ENCODE measurements at places on chromosomes 3 and 15. TPM values are rescaled to one million over a fixed set of nuclear protein-coding genes. Genes with fewer than 3 reads are reported as not detected.

- DNase-seq, result no peak
- no peak overlapping the region for H3K4me3 ChIP-seq
- no peaks in the 10 kb centered on the region for H3K27me3 ChIP-seq
- H3K36me3 ChIP-seq, result peaks cover 8% of the 10 kb centered on the region
These were observed 192.3 kb upstream of the RBMS3 start for GRCh38 chr3:29088579-29088978.

DNA sequence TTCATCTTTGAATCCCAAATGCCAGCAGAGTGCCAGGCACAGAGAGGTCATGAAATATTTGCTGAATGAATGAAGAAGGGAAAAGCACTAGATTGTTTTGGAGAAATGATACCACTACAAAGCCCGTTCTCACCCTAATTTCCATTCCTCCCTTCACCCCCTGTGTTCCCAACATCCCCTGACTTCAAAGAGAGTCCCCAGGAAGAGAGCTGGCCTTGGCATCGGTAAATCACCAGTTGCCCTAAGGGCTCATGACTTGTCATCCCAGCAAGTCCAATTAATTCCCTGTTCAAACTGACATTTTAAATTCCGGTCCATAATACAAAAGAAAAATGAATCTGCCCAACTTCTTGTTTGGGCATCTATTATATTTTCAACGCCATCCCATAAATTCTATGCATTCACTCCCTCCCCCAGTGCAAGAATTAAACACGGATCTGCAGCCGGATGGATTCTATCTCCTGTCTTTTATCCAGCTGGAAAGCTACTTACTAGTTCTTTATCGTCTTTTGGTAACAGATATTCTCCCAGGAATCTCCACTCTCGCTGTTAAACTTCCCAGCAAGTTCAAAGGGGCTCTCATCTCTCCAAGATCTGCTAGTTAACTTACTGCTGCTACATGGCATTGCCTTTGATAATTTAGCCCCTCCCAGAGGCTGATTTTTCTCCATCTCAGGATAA, 63.9 kb upstream of the TSC22D2 start:
- H3K27ac ChIP-seq, result peak overlapping the region; percentile 75
- H3K36me3 ChIP-seq, result no peaks in the 10 kb centered on the region
- no peaks in the 10 kb centered on the region for H3K27me3 ChIP-seq
- H3K4me1 ChIP-seq, result peaks cover 79% of the 10 kb centered on the region
- H3K4me3 ChIP-seq, result peak overlapping the region; percentile 8
- DNase-seq, result no peak

The GATA2 gene
- total RNA-seq, result 53.2 TPM

The ANKRD34C gene
- not detected for total RNA-seq

The MCCC1 gene
- 36.4 TPM for total RNA-seq

DNA sequence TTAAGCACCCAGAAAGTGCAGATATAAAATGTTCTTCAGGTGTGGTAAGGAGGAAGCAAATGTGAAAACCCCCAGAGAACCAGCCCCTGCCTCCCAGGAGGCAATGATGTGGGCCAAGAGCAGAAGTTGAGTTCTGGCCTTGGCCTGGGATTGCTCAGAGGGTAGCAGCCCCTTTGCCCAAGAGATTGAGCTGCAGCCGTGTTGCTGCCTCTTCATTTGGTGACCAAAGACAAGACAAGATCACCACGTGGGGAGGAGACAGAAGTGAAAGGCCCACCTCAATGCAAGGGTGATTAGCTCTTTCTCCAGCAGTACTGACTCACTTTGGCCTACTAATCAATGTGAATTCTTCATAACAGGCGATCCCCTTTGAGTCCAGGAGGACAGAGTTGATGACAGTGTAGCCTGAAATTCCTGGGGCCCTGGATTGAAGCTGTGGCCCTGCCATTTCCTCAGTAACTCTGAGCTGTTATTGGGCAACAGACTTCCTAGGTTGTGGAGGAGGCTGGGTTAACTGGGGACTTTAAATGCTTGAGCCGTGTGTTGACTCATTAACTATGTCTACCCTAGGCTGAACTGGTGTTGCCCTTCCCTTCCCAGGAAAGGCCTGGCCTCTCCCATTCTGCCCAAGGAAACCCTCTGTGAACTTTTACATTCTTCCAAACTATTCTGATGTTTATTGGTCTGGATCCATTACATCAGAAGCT, 86.5 kb downstream of the ST6GAL1 start:
- H3K4me3 ChIP-seq, result no peak overlapping the region
- H3K36me3 ChIP-seq, result peaks cover 18% of the 10 kb centered on the region
- no peak for DNase-seq

The CYFIP1 gene
- 111 TPM for total RNA-seq

The POLQ gene
- total RNA-seq, result 6.2 TPM

The C15orf39 gene
- 62.2 TPM for total RNA-seq

The HMCES gene
- 29.6 TPM for total RNA-seq

- H3K27me3 ChIP-seq, result no peaks in the 10 kb centered on the region
- no peak overlapping the region for H3K27ac ChIP-seq
- DNase-seq, result no peak
- H3K4me1 ChIP-seq, result no peaks in the 10 kb centered on the region
- H3K36me3 ChIP-seq, result no peaks in the 10 kb centered on the region
- H3K4me3 ChIP-seq, result no peak overlapping the region
These were observed 19.1 kb downstream of the GPR160 start for GRCh38 chr3:170056710-170057454.

GRCh38 chr15:40088929-40089755, 19.5 kb downstream of the BMF start:
- no peak overlapping the region for H3K4me3 ChIP-seq
- H3K27ac ChIP-seq, result peak overlapping the region; percentile 93
- peaks cover 19% of the 10 kb centered on the region for H3K36me3 ChIP-seq
- no peaks in the 10 kb centered on the region for H3K27me3 ChIP-seq

GRCh38 chr3:17730318-17730967, 12.0 kb downstream of the TBC1D5 start:
- H3K27ac ChIP-seq, result peak overlapping the region; percentile 54
- H3K27me3 ChIP-seq, result no peaks in the 10 kb centered on the region
- peaks cover 3% of the 10 kb centered on the region for H3K4me1 ChIP-seq
- peaks cover 52% of the 10 kb centered on the region for H3K36me3 ChIP-seq
- DNase-seq, result no peak
- no peak overlapping the region for H3K4me3 ChIP-seq

The C3orf22 gene
- total RNA-seq, result not detected

The MKRN3 gene
- 0.22 TPM for total RNA-seq

The VWA5B2 gene
- total RNA-seq, result 0.78 TPM

The APBA2 gene
- 34.3 TPM for total RNA-seq

The FOXB1 gene
- not detected for total RNA-seq

DNA sequence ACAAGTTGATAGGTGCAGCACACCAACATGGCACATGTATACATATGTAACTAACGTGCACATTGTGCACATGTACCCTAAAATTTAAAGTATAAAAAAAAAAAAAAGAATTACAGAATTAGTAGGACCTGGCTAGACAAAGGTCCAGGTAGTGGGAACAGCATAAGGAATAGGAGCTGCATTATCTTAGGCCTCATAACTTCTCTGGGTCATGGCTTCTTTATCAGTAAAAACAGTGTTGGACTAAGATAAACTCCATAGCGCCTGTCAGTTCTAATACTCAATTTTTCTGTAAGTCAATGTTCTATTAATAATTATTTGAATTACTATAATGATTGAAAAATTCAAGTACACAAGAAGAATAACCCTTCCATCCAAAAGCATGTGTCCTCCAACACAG, 98.3 kb downstream of the HERC1 start:
- no peak overlapping the region for H3K27ac ChIP-seq
- no peak overlapping the region for H3K4me3 ChIP-seq
- peaks cover 32% of the 10 kb centered on the region for H3K36me3 ChIP-seq
- H3K4me1 ChIP-seq, result no peaks in the 10 kb centered on the region

- H3K4me1 ChIP-seq, result no peaks in the 10 kb centered on the region
- no peak overlapping the region for H3K27ac ChIP-seq
- H3K36me3 ChIP-seq, result peaks cover 9% of the 10 kb centered on the region
- no peaks in the 10 kb centered on the region for H3K27me3 ChIP-seq
These were observed 7.1 kb upstream of the MUSTN1 start for GRCh38 chr3:52841981-52842340.

The PIGZ gene
- 0.91 TPM for total RNA-seq

DNA sequence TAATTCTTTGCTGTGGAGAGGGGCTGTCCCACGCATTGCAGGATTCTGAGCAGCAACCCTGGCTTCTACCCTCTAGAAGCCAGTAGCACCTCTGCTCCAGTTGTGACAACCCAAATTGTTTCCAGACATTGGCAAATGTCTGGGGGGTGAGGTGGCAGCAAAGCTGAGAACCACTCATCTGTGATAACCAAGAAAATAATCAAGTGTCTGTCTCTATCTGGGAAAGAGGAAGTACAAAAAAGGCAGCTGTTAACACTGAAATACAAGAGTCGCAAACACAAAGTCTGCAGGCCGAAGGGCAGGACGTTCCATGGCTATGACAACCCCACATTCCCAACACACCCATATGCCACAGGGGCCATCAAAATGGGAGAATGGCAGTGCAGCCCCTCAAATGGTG, 42.2 kb upstream of the GNB5 start:
- peak overlapping the region; percentile 66 for H3K27ac ChIP-seq
- peaks cover 4% of the 10 kb centered on the region for H3K36me3 ChIP-seq
- H3K27me3 ChIP-seq, result no peaks in the 10 kb centered on the region
- no peak overlapping the region for H3K4me3 ChIP-seq

- no peak for DNase-seq
- no peak overlapping the region for H3K4me3 ChIP-seq
- H3K36me3 ChIP-seq, result no peaks in the 10 kb centered on the region
- no peaks in the 10 kb centered on the region for H3K4me1 ChIP-seq
These were observed 418.4 kb downstream of the PDCD6IP start for GRCh38 chr3:34216711-34217335.

The PYGO1 gene
- 29.6 TPM for total RNA-seq

- DNase-seq, result no peak
- no peaks in the 10 kb centered on the region for H3K27me3 ChIP-seq
- no peak overlapping the region for H3K27ac ChIP-seq
These were observed 62.9 kb downstream of the ATG7 start for GRCh38 chr3:11335056-11335608.

GRCh38 chr15:57792724-57793449, 86.4 kb downstream of the POLR2M start:
- H3K27ac ChIP-seq, result no peak overlapping the region
- DNase-seq, result no peak
- H3K27me3 ChIP-seq, result peaks cover 12% of the 10 kb centered on the region
- H3K4me3 ChIP-seq, result no peak overlapping the region
- H3K36me3 ChIP-seq, result no peaks in the 10 kb centered on the region

GRCh38 chr3:104437891-104438290, 928.8 kb upstream of the ALCAM start:
- no peak overlapping the region for H3K27ac ChIP-seq
- no peak for DNase-seq
- H3K4me3 ChIP-seq, result no peak overlapping the region
- peaks cover 2% of the 10 kb centered on the region for H3K36me3 ChIP-seq

DNA sequence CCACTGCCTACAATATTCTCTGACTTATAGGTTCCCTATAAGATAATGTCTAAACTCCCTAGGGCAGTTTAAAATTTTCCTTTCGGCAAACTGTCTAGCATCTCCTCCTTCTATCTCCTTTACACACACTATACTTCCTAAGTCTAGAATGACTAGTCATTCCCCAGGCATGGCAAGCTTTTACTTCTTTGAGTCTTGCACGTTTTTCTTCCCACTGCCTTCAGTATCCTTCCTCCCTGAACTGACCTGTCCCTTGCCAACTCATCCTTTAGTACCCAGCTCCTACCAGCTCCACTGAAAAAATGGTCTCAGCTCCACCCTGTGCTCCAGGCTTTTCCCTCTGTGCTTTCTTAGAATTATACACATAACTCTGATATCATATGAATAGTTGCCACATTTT, 93.8 kb upstream of the KBTBD8 start:
- peak overlapping the region; percentile 47 for H3K27ac ChIP-seq
- peaks cover 17% of the 10 kb centered on the region for H3K4me1 ChIP-seq
- no peak overlapping the region for H3K4me3 ChIP-seq
- H3K27me3 ChIP-seq, result peaks cover 7% of the 10 kb centered on the region
- no peak for DNase-seq

GRCh38 chr3:138135833-138136194, 3.6 kb upstream of the A4GNT start:
- H3K4me3 ChIP-seq, result no peak overlapping the region
- H3K27me3 ChIP-seq, result no peaks in the 10 kb centered on the region
- H3K36me3 ChIP-seq, result no peaks in the 10 kb centered on the region
- DNase-seq, result no peak
- no peak overlapping the region for H3K27ac ChIP-seq

- DNase-seq, result no peak
- peaks cover 5% of the 10 kb centered on the region for H3K4me1 ChIP-seq
- H3K27ac ChIP-seq, result no peak overlapping the region
- H3K4me3 ChIP-seq, result no peak overlapping the region
These were observed 13.7 kb upstream of the PDIA5 start for GRCh38 chr3:123053107-123053506.
